ENCODE measurements at places on chromosomes 12 and 14.

DNA sequence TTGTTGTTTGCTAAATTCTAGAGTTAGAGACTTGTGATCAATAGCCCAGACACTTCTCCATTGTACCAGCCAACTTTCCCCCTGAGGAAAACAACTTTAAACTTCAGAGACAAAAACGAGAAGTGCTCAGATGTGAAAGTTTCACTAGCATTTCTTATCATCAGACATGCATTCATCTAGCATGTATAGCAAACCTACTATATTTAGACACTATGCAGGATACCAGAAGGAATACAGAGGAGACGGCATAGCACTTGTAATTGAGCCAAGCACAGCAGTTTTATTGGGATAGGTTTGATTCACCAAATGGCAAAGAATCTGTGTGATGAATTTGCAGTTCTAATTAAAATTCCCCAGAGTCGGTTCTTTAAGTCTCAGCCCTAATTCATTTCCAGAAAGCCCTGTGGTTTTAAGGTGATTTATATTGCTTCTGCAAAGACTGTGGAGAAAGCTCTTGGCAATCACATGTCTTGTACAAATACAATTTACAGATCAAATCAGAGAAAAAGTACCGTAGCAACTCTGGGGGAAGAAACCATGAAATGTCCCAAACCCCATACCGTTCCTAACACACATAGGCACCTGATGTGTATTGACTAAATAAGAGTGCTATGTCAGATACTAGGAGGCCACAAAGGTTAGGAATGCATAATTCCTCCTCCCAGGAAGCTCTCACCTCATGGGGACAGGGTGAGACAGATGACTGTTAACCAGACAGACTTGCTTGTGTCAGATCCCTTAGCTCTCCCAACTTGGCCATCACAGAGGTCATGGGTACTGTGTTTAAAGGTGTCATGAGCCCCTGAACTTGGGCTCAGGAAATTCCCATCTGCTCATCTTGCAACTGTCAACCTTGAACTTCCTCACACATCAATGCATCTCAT is 69.6 kb upstream of the KRAS start:
- DNase-seq = no peak

DNA sequence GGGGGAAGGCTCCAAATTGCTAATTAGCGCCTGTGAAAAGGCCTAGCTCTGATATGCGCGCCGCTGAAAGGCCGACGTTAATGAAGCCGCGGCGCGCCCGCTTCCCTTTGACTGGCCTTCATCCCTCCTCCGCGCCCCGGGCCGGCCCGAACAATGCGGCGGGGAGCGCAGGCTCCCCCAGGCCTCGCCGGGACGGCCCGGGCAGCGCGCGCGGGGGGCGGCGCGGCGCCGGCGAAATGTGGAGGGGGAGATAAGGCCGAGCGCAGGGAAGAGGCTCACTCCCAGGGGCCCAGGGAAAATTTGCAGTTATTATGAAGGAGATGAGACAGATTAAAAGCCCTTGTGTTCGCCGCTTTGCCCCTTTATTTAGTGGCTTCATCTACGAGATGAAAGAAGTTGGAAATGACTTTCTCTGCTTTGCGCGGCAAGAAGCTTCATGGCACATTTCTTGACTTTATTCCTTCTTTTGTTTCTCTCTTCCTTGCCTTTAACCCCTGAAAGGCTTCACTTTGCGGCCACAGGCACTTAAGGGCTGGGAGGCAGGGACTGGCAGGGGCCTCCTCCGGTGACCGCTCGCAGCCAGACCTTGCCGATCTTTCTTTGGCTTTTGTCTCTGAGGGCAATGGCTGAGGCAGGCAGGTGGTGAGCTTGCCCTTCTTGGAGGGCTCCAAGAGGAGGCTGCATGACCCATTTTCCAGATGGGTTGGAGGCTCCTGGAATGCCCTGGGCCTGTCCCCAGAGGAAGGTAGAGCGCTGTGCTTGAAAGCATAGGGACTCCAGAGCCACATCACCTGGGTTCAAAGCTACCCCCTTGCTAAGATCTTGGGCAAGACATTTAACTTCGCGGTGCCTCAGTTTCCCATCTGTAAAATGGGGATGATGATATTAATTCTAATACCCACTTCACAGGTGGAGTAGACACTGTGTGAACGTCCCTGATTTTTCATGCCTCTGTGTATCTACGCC is 12.7 kb upstream of the GPATCH2L start:
- no peak for DNase-seq

DNA sequence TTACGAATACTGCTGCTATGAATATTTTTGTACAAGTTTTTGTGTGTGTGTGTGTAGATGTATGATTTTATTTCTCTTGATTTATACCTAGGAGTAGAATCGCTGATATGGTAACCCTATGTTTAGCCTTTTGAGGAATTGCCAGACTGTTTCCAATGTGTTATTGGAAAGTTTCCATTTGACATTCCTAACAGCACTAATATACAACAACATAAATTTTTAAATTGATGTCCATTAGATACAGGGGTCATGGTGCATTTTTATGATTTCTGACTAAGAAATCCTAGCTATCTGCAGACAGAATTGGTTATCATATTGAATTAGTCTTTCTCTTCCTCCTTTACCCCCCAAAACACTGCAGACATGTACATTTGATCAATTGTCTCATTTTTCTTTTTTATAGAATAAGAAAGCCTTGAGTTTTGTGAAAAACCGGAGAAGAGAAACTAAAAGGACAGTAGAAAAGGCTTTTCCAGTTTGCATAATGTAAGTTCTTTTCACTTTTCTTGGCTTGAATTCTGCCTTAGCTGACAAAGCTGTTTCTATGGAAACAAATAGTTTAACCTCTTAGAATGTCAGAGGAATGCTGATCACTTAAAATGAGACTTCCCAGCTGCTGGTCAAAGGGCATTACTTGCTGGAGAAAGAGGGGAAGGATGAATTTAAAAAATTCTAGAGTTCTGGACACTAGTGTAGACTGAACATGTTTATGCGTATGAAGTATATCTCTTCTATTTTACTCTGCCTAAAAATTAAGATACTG is 28.2 kb downstream of the PALS1 start:
- DNase-seq = no peak

- no peak for DNase-seq
These were observed 1044.3 kb downstream of the BCL11B start for GRCh38 chr14:98227727-98228111.

GRCh38 chr14:103177376-103177775 is 54.1 kb downstream of the TNFAIP2 start:
- no peak for DNase-seq

DNA sequence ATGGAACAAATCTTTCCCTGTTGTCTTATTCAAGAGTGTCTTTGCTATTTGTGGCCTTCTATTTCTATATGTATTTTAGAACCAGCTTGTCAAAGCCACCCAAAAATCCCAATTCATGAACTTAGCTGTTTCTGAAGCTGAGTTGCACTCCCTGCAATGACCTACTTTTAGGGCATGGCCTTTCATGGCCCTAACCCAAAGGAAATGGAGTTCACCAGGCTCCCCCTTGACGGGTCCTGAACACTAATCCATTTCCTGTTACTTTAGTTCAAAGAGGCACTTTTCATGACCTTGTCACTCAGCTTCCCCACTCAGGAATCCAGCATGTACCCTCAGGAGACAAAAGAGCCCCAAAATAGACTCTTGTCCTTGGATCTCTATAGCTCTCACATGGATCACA is 7.6 kb downstream of the TMED8 start:
- no peak for DNase-seq

- DNase-seq = no peak
These were observed 146.1 kb downstream of the METTL25 start for GRCh38 chr12:82504409-82504808.

DNA sequence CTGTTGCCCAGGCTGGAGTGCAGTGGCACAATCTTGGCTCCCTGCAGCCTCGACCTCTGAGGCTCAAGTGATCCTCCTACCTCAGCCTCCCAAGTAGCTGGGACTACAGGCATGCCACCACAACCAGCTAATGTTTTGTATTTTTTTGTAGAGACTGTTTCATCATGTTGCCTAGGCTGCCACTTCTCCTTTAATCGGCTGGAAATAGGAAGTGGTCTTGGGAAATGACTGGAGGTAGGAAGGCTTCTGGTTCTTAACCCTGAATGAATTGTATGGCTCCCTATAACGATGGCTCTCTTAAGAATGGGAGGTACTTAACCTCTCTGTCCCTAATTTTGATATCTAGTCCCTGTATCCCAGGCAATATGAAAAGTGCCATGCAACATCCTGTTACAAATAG is 113.9 kb upstream of the USP15 start:
- DNase-seq = no peak

- no peak for DNase-seq
These were observed 24.0 kb downstream of the KLRK1 start for GRCh38 chr12:10365696-10366405.

- no peak for DNase-seq
These were observed 33.8 kb upstream of the TSPAN9 start for GRCh38 chr12:3043406-3043805.

GRCh38 chr14:68421116-68421515 is 371.8 kb downstream of the ZFP36L1 start:
- no peak for DNase-seq

GRCh38 chr12:83859021-83859420 is 1053.6 kb downstream of the SLC6A15 start:
- DNase-seq = no peak

- DNase-seq = no peak
These were observed 202.7 kb upstream of the DAAM1 start for GRCh38 chr14:58985786-58986185.

- DNase-seq = no peak
These were observed 788 bp downstream of the ENO2 start for GRCh38 chr12:6914947-6915788.

DNA sequence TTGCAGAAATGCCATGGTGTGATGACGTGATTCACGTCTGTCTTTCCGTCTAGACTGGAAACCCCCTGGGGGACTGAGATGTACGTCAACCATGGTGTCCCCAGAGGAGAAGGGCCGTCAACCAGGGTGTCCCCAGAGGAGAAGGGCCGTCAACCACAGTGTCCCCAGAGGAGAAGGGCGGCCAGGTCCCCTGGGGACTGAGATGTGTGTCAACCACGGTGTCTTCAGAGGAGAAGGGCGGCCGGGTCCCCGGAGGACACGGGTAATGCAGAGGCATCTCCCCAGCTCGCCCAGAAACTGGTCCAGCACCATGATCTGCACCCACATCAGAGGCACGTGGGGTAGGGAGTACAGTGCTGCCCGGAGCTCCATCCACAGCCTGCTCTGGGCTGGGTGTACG is 30.6 kb upstream of the GALNT9 start:
- DNase-seq = no peak

DNA sequence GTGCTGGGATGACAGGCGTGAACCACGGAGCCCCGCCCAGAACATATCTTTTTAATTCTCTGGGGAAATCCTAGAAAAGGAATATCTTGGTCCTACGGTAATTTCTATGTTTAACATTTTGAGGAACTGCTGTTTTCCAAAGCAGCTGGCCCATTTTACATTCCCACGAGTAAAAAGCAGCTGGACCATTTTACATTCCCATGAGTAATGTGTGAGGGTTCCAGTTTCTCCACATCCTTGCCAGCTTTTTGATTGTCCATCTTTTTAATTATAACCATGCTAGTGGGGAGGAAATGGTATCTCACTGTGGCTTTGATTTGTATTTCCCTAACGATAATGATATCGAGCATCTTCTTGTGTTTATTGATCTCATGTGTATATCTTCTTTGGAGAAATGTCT is 4.4 kb upstream of the P2RX4 start:
- no peak for DNase-seq

DNA sequence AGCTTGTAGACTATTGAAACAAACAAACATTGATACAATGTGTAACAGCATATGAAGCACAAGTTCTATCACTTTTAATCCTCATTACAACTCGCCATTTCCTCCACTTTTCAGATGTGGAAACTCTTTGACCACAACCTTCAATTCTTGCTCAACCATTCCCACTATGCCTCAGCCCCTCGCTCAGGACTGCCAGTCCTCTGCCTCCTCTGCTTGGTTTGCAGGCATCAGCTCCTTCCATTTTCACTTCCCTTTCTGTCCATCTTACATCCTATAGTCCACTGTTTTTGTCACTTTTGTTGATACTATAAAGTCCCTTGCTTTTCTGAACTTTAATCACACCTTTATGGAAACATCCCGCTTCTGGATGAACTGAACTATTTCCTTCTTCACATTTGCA is 28.2 kb upstream of the CD27 start:
- no peak for DNase-seq

- no peak for DNase-seq
These were observed 38.3 kb upstream of the PRB2 start for GRCh38 chr12:11433664-11434063.

DNA sequence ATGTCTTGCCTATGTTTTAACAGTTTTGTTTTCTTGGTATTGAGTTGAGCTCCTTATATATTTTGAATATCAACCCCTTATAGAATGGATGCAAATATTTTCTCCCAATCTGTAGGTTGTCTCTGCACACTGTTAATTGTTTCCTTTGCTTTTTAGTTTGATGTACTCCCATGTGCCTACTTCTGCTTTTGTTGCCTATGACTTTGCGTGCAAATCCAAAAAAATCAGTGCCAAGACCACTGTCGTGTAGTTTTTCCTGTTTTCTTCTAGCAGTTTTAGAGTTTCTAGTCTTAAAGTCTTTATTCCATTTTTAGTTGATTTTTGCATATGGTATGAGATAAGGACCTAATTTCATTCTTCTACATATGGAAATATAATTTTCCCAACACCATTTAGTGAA is 28.8 kb downstream of the SENP1 start:
- DNase-seq = no peak

DNA sequence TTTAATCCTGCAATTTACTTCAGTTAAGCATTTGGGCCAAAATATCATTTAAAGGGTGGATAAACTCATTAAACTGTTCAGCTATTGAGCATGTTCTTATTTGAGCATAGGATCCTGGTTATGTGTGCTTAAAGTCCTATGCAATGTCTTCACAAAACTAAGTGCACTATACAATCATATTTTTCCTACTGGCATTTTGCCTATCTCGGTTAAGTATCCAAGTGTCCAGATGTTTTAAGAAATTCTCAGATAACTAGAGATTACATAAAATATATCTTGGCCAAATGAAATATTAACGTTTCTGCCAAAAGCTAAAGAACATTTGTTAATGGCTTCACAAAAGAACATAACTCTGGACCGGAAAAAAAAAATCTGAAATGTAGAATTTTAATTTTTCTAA is 250.8 kb upstream of the LRFN5 start:
- no peak for DNase-seq

DNA sequence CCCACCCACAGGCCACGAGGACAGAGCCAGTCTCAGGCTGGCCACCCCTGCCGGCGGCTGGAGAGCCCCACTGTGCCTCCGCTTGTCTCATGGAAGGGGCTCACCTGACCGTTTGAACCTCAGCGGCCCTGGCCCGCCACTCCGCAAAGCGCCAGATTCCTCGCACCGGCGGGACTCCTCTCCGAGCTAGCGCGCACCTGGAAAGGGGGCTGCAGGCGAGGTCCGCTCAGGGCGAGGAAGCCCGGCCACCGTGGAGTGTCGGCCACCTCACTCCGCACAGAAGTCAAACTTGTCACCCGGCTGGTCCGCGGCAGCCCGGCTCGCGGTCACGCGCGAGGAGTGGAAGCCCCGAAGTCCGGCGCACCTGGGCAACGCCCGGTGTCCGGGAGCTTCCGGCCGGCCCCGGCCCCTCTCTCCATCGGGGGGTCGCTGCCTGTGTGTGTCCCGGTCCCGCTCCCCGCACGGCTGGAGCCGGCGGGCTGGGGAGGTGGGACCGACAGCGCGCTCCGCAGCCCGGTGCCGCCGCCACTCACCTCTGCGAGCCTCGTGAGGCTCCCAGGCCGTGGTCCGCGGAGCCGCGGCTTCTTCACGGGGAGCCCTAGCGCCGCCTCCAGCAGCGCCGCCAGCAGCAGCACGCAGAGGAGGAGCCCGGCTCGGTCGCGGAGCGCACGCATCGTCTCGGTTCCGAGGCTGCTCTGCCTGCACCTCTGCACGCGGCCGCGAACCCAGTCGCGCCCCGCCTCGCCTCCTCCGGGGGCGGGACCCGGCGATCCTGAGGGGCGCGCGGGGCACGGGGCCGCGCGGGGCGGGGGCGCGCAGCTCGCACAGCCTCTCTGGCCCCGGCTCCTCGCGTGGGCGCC is at the start of gene ISM2:
TSS of gene ISM2 (minus strand) at position 697 of the 860 bp plus-strand sequence. CDS start at position 674, 23 bp downstream.
- DNase-seq = peak; percentile 33

Data from NCI-H1694 (cell line).